Aorta (tissue), 5 donors: ENCODE measurements at places on chromosomes 11 and 22. TPM values are rescaled to one million over a fixed set of nuclear protein-coding genes. Genes with fewer than 3 reads are reported as not detected.

Gene UBQLN3
- 0.99 TPM for total RNA-seq

Gene OR5AN1
- total RNA-seq = not detected

Gene MUC6
- not detected for total RNA-seq

Gene RELT
- total RNA-seq = 13.2 TPM

Gene SAA4
- total RNA-seq = not detected

Gene BIK
- not detected for total RNA-seq

Gene SLC15A3
- 47.8 TPM for total RNA-seq

Gene RAB38
- 3.9 TPM for total RNA-seq

Gene OR2AG2
- 0.10 TPM for total RNA-seq

GRCh38 chr22:45335854-45336522, 26.3 kb downstream of the FAM118A start:
- H3K4me1 ChIP-seq = no peaks in the 10 kb centered on the region
- H3K4me3 ChIP-seq = no peak overlapping the region
- no peak for DNase-seq

DNA sequence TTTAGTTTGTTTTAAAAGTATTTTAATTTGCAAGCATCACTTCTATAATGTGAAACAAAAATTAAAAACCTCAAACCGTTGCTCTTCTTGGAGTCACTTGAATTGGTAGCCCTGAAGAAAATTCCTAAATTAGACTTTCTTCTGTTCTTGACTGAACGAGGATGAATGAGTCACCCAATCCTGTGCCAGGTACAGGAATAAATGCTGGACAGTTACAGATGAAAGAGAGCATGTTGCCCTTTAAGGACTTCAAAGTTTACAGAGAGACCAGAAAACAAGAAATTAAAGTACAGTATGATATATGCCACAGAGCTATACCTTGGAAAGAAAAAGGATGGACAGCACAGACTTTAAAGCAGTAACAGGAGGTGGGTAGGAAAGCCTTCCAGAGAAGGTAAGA, 41.3 kb upstream of the CXCR5 start:
- no peak overlapping the region for H3K4me3 ChIP-seq
- no peaks in the 10 kb centered on the region for H3K27me3 ChIP-seq
- H3K4me1 ChIP-seq = no peaks in the 10 kb centered on the region
- no peak overlapping the region for H3K27ac ChIP-seq
- no peaks in the 10 kb centered on the region for H3K36me3 ChIP-seq

DNA sequence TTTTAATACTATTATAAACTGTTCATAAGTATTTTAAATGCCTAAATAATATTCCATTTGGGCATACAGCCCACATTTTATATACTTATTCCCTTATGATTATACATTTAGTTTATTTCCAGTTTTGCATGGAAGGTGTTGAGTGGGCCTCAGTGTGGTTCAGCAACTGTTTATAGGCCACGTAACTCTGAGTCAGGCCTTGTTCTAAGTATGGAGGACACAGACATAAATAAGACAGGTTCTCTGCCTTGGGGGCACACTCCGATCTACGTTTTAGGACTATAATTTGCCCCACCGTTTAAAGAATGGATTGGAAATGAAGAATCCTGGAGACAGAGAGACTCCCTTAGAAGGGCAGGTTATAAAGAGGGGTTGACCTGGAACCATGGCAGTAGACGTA, 212.2 kb upstream of the TBCEL start:
- no peaks in the 10 kb centered on the region for H3K36me3 ChIP-seq
- no peak overlapping the region for H3K4me3 ChIP-seq
- H3K4me1 ChIP-seq = no peaks in the 10 kb centered on the region
- no peaks in the 10 kb centered on the region for H3K27me3 ChIP-seq
- no peak for DNase-seq

DNA sequence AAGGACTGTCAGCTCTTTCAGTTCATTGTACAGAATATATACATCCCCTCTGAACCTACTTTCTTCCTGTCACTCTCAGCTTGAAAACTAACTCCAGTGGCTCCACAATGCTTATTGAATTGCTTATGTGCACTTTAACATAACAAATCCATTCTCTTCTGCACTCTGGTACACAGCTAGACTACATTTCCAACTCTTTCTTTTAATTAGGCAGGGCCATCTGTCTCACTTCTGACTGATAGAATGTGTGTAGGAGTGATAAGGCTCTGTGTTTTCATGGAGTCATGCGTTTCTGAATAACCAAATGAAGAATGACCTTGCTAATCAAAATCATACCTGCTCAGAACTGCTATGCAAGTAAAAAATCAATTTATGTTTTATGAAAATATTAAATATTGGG, 278.5 kb upstream of the CCDC179 start:
- H3K4me1 ChIP-seq = no peaks in the 10 kb centered on the region
- no peaks in the 10 kb centered on the region for H3K36me3 ChIP-seq
- H3K27ac ChIP-seq = no peak overlapping the region
- DNase-seq = no peak
- no peak overlapping the region for H3K4me3 ChIP-seq

DNA sequence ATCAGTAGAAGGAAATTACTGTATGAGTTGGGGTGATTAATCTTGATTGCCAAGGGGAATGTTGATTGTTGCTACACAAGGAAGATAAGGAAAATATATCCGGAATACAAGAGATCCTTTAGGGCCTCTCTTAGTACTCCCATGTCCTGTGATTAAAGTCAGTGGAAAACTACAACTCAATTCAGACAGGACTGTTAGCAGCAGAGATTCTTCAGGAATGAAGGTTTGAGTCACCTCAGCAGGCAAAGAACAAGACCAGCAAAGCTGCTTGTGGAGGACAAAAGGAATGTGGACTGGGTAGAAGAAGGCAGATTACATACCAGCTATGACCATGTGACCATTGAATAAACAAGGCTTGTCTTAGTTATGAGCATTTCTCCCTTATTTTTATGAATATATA, 478.2 kb downstream of the BUD13 start:
- H3K27me3 ChIP-seq = no peaks in the 10 kb centered on the region
- no peaks in the 10 kb centered on the region for H3K36me3 ChIP-seq
- H3K4me1 ChIP-seq = no peaks in the 10 kb centered on the region
- no peak overlapping the region for H3K4me3 ChIP-seq

DNA sequence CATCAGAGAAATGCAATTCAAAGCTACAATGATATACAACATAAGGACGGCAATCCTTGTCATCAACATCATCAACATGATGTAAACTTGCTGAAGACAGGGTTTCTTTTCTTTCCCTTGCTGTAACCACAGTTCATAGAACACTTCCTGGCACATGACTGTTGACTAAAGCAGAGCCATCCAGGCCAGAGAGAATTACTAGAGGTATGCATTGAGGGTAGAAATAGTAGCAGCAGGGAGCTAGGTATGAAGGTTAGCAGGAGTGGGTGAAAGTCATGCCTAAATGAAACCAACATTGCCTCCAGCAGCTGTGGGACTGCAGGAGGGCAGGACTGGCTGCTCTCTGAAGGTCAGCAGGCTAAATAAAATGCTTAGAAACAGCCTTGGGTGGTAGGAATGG, 103.7 kb downstream of the LRRC32 start:
- H3K27me3 ChIP-seq = no peaks in the 10 kb centered on the region
- no peaks in the 10 kb centered on the region for H3K4me1 ChIP-seq
- no peak overlapping the region for H3K4me3 ChIP-seq
- no peaks in the 10 kb centered on the region for H3K36me3 ChIP-seq
- DNase-seq = no peak

DNA sequence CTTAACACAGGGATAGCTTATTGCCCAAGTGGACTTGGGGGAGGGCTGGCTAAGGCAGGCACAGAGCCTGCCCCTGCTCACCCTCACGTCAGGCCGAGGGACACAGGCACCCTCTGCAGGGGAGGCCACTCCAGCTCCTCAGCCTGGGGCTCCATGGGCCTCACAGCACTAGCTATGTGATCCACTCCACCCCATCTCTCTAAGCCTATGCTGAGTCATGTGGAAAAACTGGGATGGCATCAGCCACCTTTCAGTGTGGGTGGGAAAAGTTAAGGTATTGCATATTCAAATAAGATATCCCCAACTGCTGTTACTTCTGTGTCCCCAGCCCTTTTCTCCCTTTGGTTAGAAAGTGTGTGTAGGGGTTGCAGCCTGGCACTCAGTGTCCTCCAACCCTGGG, 22.3 kb downstream of the RANGAP1 start:
- no peaks in the 10 kb centered on the region for H3K27me3 ChIP-seq
- H3K36me3 ChIP-seq = no peaks in the 10 kb centered on the region
- H3K4me3 ChIP-seq = no peak overlapping the region
- H3K27ac ChIP-seq = no peak overlapping the region
- no peak for DNase-seq

- no peaks in the 10 kb centered on the region for H3K27me3 ChIP-seq
- H3K36me3 ChIP-seq = peaks cover 6% of the 10 kb centered on the region
- peaks cover 4% of the 10 kb centered on the region for H3K4me1 ChIP-seq
- H3K27ac ChIP-seq = no peak overlapping the region
- no peak overlapping the region for H3K4me3 ChIP-seq
These were observed 12.5 kb downstream of the RBM4 start for GRCh38 chr11:66651016-66651415.

DNA sequence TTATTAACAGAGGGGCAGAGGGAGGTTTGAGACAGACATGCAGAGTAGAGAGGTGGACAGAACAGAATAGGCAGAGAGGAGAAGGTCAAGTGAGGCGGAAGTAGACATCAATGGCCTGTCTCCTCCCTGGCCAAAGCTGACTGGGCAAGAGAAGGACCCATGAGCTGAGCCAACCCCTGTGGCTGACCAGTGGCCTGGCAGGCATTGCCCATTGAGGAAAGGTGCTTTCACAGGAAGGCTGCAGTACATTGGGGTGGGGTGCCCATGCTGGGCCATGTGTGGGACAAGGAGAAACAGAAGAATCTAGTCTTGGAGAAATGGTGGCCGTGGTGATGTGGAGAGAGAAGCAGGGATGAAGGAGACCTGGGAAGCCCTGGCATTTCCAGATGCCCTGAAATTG, 76.0 kb downstream of the MYEOV start:
- no peaks in the 10 kb centered on the region for H3K27me3 ChIP-seq
- no peaks in the 10 kb centered on the region for H3K4me1 ChIP-seq

GRCh38 chr11:32118025-32118974, 27.4 kb downstream of the RCN1 start:
- H3K4me1 ChIP-seq = no peaks in the 10 kb centered on the region
- H3K27ac ChIP-seq = no peak overlapping the region
- no peaks in the 10 kb centered on the region for H3K27me3 ChIP-seq
- H3K36me3 ChIP-seq = no peaks in the 10 kb centered on the region
- DNase-seq = no peak

GRCh38 chr22:46803031-46803880, 40.8 kb downstream of the TBC1D22A start:
- H3K27ac ChIP-seq = no peak overlapping the region
- DNase-seq = peak; percentile 83
- H3K36me3 ChIP-seq = no peaks in the 10 kb centered on the region

DNA sequence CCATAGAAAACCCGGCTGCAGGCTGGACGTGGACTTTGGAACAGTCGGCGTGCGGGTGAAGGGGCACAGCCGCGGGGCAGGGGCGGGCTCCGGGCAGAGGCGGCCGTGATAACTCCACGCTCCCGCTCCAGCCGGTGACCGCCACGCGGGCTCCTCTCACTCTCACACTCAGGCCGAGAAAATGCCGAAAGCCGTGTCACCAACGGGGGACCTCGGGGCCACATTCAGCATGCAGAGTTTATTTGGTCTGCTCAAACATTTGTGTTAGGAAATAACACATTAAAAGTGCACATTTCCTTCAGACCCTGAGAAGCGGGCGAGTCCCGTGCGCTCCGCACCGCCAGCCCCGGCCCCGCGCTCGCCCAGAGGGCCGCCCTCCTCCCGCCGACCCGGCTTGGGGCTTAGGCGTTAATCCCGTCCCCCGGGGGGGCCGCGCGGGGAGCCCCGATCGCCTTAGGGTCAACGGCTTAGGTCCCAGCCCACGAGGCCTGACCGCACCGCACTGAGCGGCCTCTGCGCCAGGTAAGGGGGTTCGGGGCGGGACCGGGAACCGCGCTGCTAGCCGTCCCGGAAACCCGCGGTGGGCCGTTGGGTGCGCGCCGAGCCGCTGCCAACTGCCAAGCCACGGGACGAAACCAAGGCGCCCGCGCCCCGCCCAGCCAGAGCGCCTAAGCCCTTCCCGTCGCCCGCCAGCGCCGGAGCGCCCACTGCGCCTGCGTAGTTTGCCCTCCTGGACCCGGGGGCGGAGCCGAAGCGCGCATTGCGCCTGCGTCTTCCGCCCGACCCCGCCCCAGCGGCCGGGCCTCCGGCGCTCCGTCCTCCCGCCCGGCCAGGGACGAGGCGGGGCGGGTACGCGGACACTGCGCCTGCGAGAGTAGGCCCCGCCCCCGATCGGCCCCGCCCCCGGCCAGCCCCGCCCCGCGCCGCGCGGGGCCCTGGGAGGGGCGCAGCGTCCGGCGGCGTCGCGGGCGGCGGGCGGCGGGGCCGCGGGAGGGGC, at the start of gene ZBED4:
Gene ZBED4 (plus strand): TSS at position 947 of the 997 bp plus-strand sequence. CDS start 29,819 bp downstream, outside the sequence.
- peak; percentile 100 for DNase-seq
- H3K4me3 ChIP-seq = peak within 1 kb of the TSS; percentile 76
- no peaks in the 10 kb centered on the region for H3K4me1 ChIP-seq
- no peak within 1 kb of the TSS for H3K27ac ChIP-seq

DNA sequence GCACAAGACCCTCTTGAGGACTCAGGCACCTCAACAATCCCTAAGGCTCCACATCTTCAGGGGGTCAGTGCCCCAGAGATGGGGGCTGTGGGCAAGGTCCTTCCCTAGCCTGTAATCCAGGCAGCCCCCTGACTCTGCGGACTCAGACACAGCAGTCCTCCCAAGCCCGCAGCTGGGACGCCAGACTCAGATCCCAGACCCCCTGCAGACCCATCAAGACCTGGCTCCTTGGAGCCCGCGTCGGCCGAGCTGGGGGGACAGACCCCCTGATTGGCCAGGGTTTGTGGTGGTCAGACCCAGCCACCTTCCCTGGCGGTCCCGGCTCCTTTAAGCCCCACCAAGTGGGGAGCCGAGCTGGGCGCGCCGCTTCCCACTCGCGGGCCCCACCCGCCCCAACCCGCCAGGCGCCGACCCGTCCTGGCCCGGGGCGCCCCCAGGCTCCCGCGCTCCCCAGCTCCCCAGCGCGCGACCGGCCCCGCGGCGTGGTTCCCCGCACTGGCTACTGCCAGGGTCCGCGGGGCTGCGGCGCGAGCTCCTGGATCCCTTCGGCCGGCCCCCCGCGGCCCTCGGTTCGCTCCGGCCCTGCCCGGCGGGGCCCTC, 458 bp downstream of the OSBPL5 start:
- no peaks in the 10 kb centered on the region for H3K27me3 ChIP-seq
- peak overlapping the region; percentile 86 for H3K4me3 ChIP-seq
- H3K4me1 ChIP-seq = no peaks in the 10 kb centered on the region
- DNase-seq = peak; percentile 44

DNA sequence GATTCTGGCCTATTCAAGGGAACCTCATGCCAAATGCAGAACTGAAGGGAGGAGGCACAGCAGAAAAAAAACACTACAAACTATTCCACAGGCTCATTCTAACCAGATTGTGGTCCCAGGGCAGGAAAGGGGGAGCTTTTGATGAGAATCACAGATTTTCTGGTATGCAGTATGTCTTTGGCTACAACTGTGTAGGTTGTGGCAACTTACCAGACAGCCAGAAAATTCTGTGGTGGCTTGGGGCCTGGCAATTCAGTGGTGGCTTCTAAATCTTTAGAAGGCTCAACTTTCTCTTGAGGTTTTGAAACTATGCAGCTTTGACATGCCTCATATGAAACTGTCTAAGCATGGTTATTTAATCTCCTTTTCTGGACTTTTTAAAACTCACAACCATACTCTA, 850.8 kb upstream of the CCDC90B start:
- H3K36me3 ChIP-seq = no peaks in the 10 kb centered on the region
- H3K27me3 ChIP-seq = no peaks in the 10 kb centered on the region
- H3K4me1 ChIP-seq = no peaks in the 10 kb centered on the region
- H3K27ac ChIP-seq = no peak overlapping the region

- H3K27me3 ChIP-seq = no peaks in the 10 kb centered on the region
- no peaks in the 10 kb centered on the region for H3K36me3 ChIP-seq
- H3K4me1 ChIP-seq = peaks cover 3% of the 10 kb centered on the region
- H3K27ac ChIP-seq = peak within 1 kb of the TSS; percentile 38
- peak; percentile 95 for DNase-seq
- peak within 1 kb of the TSS; percentile 76 for H3K4me3 ChIP-seq
These were observed at the start of gene IPO7 for GRCh38 chr11:9384535-9385326. Gene IPO7, plus strand, starts transcription at chr11:9384652. Its CDS starts 112 bp downstream, at chr11:9384764.
